Thymus (tissue), 14 donors: ENCODE measurements at places on chromosomes 16 and 17. TPM values are rescaled to one million over a fixed set of nuclear protein-coding genes. Genes with fewer than 3 reads are reported as not detected.

Gene LDHD
- 0.99 TPM for total RNA-seq

Gene NOL3
- 2.3 TPM for total RNA-seq

GRCh38 chr17:77959926-77960521, 1.5 kb downstream of the TNRC6C start:
- no peak for DNase-seq

DNA sequence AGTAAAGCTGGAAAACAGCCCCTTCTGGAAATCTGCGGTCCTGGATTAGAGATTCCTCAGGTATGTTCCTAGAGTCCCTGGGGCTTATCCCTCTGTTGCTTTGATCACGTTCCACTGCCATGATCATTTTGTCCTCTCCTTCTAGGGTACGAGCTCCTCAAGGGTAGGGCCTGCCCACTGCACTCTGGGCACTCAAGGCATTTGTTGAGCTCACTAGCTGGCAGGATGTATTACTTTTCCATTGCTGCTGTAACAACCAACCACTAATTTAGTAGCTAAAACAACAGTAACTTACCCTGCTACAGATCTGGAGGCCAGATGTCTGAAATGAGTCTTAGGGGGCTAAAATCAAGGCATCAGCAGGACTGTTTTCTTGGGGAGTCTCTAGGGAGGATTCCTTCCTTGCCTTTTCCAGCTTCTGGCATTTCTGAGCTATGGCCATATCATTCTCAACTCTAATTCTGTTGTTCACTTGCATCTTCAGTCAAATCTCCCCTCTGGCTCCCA, 65.7 kb downstream of the ARSG start:
- no peak for DNase-seq

DNA sequence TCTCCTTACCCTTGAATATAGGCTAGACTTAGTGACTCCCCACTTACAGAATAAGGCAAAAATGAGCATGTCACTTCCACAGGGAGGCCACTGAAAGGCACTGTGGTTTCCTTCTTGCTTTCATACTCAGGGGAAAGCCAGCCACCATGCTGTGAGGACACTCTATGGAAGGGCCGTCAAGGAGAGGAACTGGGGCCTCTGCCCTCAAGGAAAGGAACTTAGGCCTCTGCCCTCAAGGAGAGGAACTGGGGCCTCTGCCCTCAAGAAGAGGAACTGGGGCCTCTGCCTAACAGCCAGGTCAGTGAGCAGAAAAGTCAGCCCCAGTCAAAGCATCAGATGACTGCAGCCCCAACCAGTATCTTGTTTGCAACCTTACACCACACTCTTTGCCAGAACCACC, 30.1 kb downstream of the VPS35 start:
- DNase-seq: no peak
